GM23338 (cell line): ENCODE measurements at places on chromosomes 7 and 10. TPM values are rescaled to one million over a fixed set of nuclear protein-coding genes. Genes with fewer than 3 reads are reported as not detected.

DNA sequence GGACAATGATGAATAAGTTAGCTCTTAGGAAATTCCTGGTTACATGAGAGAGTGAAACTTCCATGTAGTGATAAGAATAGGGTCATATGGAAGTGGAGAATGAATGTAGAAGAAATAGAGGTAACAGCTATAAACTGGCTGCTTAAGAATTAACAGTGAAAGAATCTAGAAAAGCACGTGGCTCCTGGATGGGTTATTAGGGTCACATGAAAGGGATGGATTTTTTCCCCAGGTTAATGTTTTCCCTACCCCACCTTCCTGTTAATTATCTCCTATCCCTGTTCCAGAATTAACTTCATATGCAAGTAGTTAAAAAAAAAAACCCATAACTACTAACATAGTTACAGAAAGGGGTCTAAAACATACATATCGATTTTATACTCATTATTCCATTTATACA, 58.0 kb downstream of the ANKIB1 start:
- DNase-seq: no peak

GRCh38 chr7:115933471-115933870, 97.1 kb downstream of the TFEC start:
- DNase-seq: no peak

- no peak for DNase-seq
These were observed 305.1 kb downstream of the RPS24 start for GRCh38 chr10:78338717-78339116.

- DNase-seq: no peak
These were observed 245.1 kb downstream of the CHCHD3 start for GRCh38 chr7:132836746-132837145.

DNA sequence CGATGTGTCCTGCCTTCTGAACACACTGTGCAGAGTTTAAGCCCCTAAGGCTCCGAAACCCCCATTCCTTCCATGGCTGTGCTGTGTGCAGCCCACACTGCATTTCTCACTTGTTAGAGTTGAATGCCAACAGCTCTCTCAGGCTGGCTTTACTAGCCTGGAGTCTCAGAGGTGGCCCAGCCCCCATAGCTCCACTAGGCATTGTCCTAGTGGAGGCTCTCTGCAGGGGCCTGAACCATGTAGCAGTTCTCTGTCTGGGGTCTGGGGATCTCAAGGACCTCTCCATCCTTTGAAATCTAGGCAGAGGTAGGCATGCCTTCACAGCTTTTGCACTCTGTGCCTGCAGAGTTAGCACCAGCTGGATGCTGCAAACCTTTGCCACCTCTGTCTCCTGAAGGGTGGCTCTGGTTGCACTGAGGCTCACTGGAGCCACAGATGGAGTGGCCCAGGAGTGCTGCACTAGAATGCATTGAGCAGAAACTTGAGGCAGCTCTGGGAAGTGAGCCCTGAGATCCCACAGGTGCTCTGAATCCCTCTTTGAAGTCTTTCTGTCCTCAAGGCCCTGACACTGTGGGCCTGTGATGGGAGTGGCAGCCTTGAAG, 301.7 kb downstream of the DGKB start:
- no peak for DNase-seq

GRCh38 chr10:7610651-7611389, 55.9 kb downstream of the ITIH5 start:
- DNase-seq: no peak

DNA sequence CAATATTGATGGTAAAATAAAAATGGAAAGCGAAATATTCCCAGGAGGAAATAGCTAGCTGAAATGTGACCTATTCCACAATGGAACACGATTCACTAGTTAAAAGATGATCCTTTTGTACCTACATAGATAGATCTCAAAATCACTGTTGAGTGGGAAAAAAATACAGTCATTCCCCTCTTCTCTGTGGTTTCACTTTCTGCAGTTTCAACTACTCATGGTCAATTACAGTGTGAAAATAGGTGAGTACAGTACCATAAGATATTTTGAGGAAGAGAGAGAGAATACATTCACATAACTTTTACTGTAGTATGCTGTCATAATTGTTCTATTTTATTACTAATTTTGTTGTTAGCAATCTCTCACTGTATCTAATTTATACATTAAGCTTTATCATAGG, 56.0 kb upstream of the COL13A1 start:
- no peak for DNase-seq

GRCh38 chr10:3783316-3783681, 1.7 kb downstream of the KLF6 start:
- DNase-seq: peak; percentile 69

DNA sequence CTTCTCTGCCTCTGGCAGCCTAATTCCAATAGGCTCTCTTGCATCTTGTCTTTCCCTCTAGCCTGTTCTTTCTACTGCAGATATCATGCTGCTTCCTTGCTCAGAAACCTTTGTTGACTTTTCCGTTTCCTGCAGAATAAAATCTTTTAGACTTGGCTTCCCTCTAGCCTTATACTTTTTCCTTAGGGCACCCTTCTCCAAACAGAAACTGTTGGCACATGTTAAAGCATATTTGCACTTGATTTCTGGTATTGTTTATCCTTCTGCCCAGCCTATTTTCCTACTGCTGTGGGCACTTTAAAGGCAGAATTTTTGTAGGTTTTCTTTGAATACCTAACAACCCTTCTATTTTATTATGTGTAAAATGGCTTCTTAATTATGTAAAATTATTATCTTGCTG, 4.6 kb downstream of the GNAI1 start:
- no peak for DNase-seq

GRCh38 chr10:108789919-108790318, 1133.4 kb downstream of the XPNPEP1 start:
- DNase-seq: no peak

- no peak for DNase-seq
These were observed 319.2 kb upstream of the LRRN3 start for GRCh38 chr7:110771717-110772116.

DNA sequence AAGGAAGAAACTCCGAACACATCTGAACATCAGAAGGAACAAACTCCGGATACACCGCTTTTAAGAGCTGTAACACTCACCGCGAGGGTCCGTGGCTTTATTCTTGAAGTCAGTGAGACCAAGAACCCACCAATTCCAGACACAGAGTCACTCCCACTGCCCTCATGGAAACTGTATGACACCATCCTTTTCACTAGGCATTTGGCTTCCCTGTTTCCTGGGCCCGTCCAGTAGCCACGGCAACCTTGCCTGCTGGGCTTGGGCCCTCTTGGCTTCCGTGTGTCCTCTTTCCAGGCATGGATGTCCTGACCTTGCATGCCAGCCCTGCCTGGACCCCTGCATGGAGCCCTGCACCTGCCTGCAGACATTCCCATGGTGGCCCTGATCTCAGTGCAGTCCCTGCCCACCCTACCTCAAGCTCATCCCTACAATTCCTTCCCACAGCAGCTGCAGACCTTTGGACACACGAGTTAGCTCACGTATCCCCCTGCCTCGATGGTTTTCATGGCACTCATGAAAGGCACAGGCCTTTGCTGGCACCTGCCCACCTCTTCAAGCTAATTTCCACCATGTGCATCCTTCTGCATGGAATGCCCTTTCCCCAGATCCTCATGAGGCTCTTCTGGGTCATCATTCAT, 6.7 kb downstream of the SH2D4B start:
- no peak for DNase-seq

The DEPP1 gene
- 0.12 and 1.3 TPM in 2 replicates for total RNA-seq

The PON3 gene
- 1.6 and 2.5 TPM in 2 replicates for total RNA-seq

The MMP21 gene
- total RNA-seq: not detected in 2 replicates

The CFAP46 gene
- total RNA-seq: 2.8 and 3.1 TPM in 2 replicates

The CYP2C19 gene
- 0.21 and 0.35 TPM in 2 replicates for total RNA-seq

The TRIM50 gene
- total RNA-seq: 0.10 TPM in 1 of 2 replicates, not detected in the other

The YWHAG gene
- total RNA-seq: 179 and 180 TPM in 2 replicates

The KCP gene
- 0.76 and 1.3 TPM in 2 replicates for total RNA-seq

The BTAF1 gene
- 47.3 and 55.7 TPM in 2 replicates for total RNA-seq

The PNLIP gene
- total RNA-seq: not detected in 2 replicates

The SORCS1 gene
- total RNA-seq: 7.4 and 8.9 TPM in 2 replicates
